AG10803 (cell line): ENCODE measurements at places on chromosomes 2 and 18.

- DNase-seq = no peak
Observed at GRCh38 chr2:217981971-217982370, 20.8 kb downstream of the TNS1 start.

DNA sequence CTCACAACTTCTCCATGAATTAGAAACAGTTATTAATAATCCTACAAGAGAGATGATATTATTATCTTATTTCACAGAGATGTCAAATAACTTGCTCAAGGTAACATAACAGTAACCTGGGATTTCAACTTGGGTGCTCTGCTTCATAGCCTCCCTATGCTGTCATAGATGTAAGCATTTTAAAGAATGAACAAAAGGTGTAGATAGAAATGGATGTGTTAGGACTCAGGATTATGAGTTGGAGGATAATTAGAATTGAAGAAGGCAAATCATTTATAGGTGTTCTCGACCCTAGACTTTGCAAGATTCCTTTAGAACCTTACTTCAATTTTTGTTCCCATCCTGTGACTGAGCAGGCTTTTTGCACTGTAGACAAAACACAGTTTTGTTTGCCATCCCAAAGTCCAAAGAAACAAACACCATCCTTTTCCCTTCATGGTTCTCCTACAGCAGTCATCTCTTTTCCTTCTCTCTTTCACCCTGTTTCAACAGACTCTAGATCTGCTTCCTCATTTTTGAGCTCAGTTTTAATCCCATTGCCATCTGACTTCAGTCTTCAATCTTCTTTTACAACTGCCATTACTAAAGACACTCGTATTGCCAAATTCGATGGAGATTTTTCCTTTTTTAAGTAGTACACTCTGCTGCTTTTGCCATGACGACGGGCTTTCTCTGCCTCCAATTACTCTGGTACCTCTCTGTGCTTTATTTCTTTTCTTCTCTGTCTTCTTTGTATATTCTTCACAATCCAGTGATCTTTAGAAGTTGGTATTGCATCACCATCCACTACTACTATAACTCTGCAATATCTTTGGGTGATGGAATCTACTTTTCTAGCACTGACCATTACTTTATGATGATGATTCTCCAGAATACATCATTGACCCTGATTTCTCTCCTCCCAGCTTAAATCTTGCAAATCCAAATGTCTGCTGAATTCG lies 4.5 kb downstream of the HNMT start:
- no peak for DNase-seq

DNA sequence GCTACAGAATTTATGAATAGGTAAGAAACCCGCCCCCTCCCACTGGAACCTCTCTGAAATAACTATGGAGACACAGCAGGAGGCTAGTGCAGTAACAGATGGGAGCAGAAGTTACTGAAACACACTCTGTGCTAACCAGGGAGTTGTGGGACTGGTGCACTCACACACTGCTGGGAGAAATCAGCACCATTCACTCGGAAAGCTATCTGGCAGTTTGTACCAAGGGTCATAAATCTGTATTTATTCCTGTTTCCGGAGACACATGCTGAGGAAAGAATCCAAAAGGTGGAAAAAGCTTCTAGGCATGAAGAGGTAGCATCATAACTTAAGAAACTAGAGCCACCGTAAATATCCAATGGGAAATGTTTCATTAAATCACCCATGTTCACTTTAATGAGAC lies 39.9 kb downstream of the TGFA start:
- no peak for DNase-seq

DNA sequence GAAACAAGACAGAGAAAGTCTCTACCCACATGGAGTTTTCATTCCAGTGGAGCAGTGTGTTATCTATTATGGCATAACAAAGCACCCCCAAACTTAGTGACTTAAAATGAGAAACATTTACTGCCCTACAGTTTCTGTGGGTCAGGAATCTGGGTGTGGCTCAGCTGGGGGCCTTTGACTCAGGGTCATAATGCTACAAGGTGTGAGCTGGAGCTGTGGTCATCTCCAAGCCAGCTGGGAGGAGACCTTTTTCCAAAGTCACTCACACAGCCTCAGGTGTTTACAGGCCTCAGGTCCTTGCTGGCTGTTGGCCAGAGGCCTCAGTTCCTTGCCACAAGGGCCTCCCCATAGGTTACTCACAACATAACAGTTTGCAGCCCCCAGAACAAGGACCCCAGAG lies 169.2 kb downstream of the ETAA1 start:
- no peak for DNase-seq
